ENCODE measurements at places on chromosomes 2 and 18.
A peak's percentile ranks its signal among the peaks of the same experiment; 100 is the strongest.

- no peak for DNase-seq
Observed at GRCh38 chr2:10305715-10306114, 3.0 kb downstream of the HPCAL1 start.

DNA sequence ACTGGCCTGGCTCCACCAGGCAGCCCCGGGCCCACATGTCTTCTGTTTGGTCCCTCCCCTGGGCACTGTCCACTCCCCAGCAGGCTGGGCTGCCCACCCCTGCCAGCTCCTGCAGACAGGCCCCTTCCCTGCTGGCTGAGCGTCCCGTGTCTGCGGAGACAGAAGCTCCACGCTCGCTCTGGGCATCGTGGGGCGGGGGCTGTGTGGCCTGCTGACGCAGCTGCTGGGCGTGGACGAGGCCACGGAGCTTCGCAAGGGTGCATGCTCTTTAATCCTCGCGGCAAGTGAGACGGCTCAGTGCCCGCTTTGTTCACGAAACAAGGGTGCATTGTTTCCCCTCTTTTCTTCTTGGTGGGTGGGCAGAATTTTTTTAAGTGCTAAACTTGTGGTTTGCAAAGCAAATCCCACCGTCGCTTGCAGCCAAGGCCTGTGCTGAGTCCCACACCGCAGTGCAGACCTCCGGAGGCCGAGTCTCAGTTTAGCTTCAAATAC is 132.8 kb upstream of the CTDP1 start:
- DNase-seq = no peak

DNA sequence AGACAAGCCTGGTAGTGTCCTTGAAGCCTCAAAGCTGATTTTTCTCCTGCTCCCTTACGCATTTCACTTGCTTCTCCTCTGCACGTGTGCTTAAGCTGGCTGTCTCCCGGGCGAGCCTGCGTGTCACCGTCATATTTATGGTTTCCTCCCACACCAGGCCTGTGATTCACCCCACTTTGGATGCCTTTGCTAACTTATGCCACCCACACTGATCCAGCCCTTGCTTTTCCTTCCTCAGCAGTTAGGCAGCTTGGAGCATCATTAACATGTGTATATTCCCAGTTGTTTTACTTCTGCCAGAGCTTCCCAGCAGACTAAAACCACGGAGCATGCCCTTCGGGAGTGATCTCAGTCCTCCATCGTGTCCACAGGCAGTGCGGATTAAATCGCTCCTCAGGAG is 2.2 kb downstream of the ST3GAL5 start:
- DNase-seq = peak; percentile 57

DNA sequence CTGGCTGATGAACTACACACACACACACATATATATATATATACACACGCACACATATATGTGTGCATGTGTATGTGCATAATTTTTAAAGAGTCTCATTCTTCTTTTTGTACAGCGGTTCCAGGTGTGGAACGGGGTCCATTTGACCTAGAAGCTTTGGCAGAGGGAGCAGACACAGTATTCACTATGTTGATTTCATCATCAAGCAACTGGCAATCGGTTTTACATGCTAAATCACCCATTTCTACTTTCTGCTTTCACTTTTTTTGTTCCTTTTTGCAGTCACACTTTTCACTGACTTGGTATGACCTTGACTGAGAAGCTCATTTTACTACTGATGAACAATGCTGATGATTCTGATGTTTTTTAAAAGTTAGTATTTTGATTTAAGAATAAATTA is 63.0 kb upstream of the PGAP1 start:
- DNase-seq = no peak

DNA sequence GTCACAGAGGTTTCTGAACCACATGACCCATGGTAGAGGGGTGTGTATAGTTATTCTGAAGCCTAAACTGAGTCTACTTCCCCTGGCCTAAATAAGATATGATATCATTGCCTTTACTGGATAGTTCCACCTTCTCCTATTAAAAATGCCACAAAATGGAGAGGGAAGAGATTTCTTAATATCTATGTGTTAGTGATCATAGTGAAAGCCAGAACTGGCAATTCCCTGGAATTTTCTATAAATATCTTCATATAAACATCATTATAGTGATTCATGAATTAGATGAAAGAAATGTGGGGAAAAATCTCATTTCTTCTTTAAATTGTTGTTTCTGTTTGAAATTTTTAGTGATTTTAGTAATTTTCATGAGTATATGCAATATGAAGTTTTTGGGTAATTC is 45.8 kb downstream of the TSHZ1 start:
- no peak for DNase-seq

DNA sequence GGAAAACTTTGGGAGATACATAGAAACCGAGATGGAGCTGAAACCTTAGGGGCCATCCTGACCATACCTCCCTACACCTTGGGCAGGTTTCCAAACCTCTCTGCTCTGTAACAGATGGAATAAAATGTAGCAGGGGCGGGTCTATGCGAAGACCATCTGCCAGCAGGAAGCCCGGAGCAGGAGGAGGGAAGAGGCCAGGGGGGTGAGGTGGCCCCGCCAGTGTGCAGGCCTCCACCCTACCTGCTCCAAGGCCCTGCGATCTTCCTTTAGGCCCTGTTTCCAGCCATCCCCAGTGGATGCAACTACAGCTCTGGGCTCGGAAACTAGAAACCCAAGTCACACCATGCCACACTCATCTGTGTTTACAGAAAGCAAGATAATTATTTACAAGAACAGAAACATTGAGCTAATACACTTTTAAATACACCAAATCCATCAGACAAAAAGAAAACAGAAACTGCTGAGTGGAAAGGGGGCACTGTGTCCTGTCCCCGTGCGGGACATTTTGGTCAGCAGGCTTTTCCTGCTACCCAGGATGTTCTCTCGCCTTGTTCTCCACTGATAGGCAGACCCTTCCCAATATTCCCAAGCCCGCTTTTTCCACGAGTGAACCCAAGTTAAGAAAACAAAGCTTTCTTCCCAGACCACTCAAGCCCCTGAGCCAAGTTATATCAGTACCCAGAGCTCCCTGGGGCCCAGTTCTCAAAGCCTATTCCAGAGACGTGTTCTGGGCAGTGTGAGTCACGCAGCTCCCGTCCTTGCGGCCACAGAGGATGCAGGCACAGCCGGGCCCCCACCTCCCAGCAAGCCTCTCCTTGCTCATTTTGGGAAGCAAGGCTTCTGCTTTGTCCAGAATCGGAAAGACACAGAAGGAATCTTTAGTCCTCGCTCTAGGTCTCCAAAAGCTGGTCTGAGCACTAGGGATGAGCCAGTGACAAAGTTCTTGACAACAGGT is 17.3 kb downstream of the CIB4 start:
- DNase-seq = no peak

DNA sequence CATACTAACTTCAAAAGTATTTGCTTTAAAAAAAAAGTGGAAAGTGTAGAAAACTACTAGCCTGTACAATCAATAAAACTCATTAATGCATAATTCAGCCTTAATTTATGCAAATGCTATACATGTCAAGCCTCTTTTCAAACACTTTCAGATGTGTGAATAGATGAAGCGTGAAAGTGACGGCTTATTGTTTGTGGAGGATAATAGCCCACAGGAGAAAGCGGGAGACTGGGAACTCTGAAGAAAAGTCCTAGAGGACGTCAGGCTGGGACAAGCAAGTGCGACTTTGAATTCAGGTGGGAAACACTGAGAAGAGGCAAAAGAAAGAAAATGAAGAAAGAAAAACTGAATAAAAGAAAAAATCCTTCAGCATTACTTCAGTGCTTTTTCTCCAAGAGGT is 108.5 kb downstream of the STK39 start:
- DNase-seq = no peak

- DNase-seq = peak; percentile 96
Observed at GRCh38 chr2:201854221-201854801, 48.0 kb downstream of the CDK15 start.

- DNase-seq = no peak
Observed at GRCh38 chr18:46466234-46467160, 190.5 kb downstream of the LOXHD1 start.

GRCh38 chr18:79465392-79465991 is 69.8 kb downstream of the NFATC1 start:
- no peak for DNase-seq

DNA sequence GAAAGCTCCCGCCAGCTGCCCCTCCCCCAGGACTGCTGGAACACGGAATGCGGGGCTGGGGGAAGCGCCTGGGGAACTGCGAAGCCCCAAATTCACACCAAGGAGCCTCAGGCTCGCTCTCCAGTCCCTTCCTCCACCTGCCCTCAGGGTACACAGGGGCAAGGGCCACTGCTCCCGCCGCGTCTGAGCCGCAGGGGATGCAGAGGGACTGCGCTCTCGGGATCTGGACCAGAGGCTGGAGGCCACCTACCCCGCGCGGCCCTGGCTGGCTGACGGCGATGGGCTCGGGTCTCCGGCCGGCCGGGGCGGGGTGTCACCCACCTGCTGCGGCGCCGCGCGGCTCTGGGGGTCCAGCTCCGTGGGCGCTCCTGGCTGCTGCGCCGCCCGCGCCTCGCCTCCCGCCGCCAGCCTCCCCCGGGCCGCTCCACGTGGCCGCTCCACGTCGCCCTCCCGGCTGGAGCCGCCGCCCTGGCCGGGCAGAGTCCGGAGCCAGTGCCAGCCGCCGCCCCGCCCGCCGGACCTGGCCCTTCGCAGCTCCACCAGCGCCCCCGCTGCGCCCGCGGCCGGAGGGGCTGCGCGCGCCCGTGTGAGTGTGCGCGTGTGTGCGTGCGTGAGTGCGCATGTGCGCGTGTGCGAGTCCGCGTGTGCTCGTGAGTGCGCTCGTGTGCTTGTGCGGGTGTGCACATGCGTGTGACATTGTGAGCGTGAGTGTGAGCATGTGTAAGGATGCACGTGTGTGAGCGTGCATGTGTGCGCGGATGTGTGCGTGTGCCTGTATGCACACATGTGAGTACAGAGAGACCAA is at the start of gene CGREF1:
Gene CGREF1, minus strand, starts transcription at position 604 of the 805 bp plus-strand sequence. CDS start 14,762 bp downstream, outside the sequence.
- no peak for DNase-seq

DNA sequence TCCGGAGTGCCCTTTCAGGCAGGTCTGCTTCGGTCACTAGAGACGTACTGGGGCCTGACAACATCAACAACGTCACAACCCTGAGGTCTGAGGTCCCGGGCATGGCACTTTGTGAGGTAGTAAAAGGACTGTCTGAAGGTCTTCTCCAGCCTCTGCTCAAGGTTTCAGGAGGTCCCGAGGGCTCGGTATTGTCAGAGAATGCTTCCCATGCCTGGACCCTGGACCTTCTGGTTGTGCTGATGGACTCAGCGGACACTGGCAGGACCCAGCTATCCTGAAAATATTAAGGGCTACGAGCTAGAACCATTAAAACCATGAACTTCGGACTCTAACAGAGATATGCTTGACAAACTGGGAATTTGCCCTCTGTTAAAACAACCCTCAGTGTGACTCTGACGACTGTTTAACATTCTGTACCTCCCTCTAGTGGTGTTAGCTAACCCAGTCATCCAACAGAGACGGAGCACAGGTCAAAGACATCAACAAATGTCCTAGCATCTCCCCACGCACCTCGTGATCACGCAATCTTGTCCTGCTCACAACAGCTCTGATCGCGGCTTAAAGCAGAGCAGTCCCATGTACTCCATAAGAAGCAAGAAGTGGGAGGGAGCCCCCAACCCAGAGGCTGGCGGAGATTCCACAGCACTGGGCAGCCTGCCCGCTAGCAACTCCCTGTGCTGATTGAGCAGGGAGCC is 96.5 kb downstream of the CCDC93 start:
- no peak for DNase-seq

GRCh38 chr2:143901185-143901842 is 618.6 kb downstream of the ZEB2 start:
- DNase-seq = peak; percentile 82

DNA sequence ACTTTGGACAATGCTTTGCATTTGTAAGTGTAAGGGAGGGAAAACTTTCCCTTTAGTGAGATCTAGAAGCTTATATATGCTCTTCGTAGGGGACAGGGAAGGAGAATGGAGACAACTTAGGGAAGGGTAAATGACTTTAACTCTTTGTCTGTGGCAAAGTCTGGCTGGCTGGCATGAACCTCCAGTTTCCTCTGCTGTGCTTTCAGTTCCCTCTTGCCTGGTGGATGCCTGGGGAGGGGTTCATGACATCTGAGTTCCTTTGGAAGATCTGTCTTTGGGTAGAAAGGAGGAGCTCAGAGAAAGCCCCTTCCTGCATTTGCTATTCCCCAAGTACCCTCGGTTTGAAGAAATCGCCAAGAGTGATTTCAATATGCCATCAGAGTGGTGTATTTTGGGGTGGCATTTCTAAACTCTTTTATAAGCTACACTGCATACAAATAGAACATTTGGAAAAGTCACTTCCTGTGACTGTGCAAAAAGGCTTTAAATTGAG is 143.6 kb downstream of the VAPA start:
- no peak for DNase-seq

GRCh38 chr2:104852090-104852666 is 1.7 kb upstream of the POU3F3 start:
- no peak for DNase-seq

- peak; percentile 88 for DNase-seq
Observed at GRCh38 chr2:239561446-239562001, 160.7 kb upstream of the HDAC4 start.

GRCh38 chr2:64063924-64064331 is 44.7 kb upstream of the VPS54 start:
- DNase-seq = no peak

- no peak for DNase-seq
Observed at GRCh38 chr2:190887089-190887488, 6.5 kb downstream of the GLS start.

- DNase-seq = no peak
Observed at GRCh38 chr2:64651590-64651989, 2.1 kb downstream of the SERTAD2 start.

DNA sequence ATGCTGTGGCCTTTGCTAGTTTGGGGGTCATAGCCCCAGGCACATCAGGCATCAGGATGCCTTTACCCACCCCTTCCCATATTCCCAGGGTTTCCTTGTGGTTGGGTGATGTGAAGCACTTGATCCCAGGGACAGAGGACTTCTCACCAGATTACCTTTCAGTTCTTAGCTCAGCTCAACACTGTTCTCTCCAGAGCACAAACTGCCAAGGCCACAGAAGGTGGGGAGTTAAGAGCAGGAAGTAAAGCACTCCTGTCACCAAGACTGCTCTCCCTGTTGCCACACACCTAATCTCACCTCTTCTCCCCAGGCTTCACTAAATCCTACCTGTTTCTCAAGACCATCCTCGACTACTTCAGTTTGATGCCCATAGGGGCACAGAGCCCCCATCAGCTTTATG is 25.9 kb downstream of the FHOD3 start:
- no peak for DNase-seq

DNA sequence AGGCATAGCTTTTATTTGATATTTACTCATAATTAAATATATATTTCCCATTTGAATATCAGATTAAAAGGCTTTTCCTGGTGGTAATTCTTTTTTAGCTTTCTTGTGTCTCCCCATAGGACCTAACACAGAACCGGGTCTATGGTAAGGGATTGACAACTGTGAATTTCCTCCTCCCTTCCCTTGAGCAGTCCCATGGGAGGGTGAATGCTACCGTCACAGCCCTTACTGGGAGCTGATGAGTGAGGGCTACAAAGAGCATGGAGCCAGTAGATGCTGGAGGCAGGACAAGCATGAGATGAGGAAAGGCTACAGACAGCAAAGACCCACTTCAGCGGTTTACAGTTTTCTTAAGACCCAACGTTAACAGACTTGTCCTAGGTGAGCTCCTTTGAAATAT is 170.6 kb upstream of the EPAS1 start:
- DNase-seq = no peak
